Activated CD4-positive, CD25-positive, alpha-beta regulatory T cell (primary cell): ENCODE measurements at places on chromosomes 1 and 21.

DNA sequence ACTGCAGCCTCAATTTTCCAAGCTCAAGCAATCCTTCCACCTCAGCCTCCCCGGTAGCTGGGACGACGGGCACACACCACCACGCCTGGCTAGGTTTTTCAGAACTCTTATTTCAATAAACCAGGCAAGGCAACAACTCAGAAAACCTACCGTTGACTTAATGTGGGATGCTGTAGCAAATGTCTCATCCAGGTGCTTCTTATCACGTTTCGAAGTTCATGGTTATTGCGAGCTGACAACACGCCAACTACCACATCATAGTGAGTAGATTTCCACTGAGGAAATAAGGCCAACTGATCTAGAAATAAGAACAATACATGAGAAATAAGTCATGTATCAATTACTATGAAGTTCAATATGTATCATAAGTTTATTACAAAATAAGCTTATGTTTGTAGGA is 9.7 kb downstream of the B3GALNT2 start:
- no peak for DNase-seq

- DNase-seq, result no peak
Measured at GRCh38 chr1:246837418-246838117, 94.2 kb downstream of the AHCTF1 start.

DNA sequence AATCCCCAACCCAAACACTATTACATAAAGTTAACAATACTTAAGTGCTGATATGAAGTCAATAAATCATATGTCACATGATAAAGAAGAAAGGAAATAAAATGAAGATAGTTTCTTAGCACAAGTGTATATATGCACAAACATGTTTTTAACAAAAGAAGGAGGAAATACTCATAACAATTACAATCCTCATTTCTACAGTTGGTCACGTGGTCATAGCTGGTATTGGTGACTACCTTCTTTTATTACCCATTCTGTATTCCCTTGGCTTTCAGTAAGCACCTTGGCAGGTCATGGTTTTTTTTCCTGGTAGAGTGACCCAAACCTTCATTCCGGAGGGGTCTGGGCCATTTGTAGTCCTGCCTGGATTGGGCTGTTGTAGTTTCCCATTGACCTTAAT is 137.1 kb upstream of the KCND3 start:
- DNase-seq, result no peak

- DNase-seq, result no peak
Measured at GRCh38 chr21:34537838-34538237, 25.8 kb upstream of the KCNE1 start.

- no peak for DNase-seq
Measured at GRCh38 chr1:244857761-244858160, 6.6 kb downstream of the HNRNPU start.

DNA sequence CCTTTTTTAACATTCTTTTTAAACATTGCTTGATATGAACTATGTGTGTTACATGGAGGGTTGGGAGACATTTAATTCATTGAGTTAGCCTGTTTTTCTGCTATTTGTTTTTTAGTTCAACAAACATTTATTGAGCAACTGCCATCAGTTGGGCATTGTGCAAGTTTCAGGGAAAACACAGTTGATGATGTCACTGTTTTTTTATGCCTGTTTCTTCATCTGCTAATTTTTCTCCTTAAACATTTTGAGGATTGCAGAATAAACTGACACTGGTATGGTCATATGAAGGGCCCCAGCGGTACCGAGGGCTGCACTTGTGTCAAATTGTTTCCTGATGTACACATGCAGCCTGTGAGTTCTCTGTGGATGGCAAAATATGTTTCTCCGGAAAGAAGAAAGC is 253.0 kb downstream of the FGGY start:
- no peak for DNase-seq

GRCh38 chr1:181479137-181479745 is 4.1 kb upstream of the CACNA1E start:
- DNase-seq, result no peak

- no peak for DNase-seq
Measured at GRCh38 chr1:9626201-9626608, 25.3 kb upstream of the PIK3CD start.

DNA sequence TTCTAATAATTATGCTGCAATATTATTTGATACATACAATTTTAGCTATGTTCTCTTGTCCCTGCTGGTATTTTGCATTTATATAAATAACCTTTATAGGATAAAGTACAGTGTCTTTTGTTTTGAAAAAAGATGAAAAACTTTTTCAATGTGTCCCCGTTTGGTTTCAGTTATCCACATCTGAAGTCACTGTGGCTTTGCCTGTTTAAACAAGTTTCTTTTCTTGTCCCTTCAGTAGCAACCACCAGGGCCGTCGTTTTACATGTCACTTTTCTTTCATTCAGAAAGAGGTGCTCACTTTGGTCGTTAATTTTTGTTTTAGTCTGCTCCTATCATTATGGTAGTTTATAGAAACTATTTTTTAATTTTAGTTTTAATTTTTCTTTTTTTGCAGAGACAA is 41.4 kb downstream of the RABGAP1L start:
- DNase-seq, result no peak

DNA sequence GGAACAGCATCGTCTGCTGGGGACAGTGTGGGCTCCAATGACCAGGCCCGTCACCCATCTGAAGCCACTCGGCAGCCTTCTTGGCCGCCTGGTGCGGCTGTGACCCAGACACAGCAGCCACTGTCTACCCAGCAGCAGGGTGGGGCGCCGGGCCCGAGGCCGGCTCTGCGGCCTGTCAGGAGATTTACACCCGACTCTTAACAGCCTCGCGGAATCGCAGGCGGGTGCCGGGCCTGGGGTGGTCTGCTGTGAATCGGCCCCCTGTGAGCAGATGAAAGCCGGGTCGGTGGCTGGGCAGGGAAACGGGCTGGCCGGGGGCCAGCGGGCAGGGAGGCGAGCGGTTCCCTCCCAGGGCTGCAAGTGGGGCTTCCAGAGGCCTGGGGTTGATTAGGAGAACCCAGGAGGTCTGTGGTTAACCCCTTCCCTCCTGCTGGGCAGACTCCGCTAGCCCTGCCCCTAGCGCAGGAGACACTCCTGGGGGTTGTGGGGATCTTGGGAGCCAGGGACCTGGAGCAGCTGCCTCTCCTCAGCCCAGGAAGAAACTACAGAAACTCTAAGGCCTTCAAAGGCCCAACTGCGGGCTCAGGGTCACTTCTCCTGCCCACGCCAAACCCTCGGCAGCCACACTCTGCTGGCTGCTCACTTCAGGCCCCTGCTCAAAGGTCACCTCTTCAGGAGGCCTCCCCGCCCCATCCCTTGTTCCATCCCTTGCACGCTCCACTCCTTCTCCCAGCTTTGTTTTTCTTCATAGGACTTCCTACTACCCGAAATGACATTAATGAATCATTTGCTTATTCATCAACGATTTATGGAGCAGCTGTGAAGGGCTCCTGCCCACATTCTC is 15.6 kb downstream of the RUNX3 start:
- no peak for DNase-seq

GRCh38 chr21:16185766-16186165 is 456.0 kb downstream of the USP25 start:
- no peak for DNase-seq

GRCh38 chr1:220748089-220748934 is at the start of gene MTARC2:
Gene MTARC2, plus strand, starts transcription at chr1:220748322. Its CDS starts 210 bp downstream, at chr1:220748532.
- no peak for DNase-seq
